ENCODE measurements at places on chromosomes 5 and 9. TPM values are rescaled to one million over a fixed set of nuclear protein-coding genes. Genes with fewer than 3 reads are reported as not detected.

DNA sequence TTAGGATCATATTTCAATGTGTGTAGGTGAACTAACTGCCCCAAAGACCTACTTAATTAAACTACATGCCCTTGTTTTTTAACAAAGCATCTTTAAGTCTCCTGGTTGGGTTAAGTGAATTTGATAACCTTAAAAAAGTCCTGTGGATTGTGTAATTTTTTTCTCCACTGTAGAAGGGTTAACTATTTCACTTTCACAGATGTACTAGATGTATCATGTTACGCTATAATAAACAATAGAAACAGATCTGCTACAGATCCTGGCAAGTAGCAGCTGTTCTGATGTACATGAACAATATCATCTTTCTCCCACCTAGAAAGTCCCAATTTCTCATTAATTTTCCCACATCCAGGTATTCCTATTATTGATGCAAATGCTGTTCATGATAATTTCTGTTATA is 18.9 kb downstream of the KIF24 start:
- 0 out of 3 replicates have a peak, but pooled peaks cover 4% of the 10 kb centered on the region for H3K36me3 ChIP-seq
- DNase-seq = no peak
- no peak overlapping the region for H3K4me3 ChIP-seq
- H3K4me1 ChIP-seq = no peaks in the 10 kb centered on the region
- no peak overlapping the region for H3K27ac ChIP-seq

GRCh38 chr9:4548811-4549725 is 58.8 kb downstream of the SLC1A1 start:
- no peaks in the 10 kb centered on the region for H3K27me3 ChIP-seq
- H3K27ac ChIP-seq = no peak overlapping the region
- H3K4me3 ChIP-seq = no peak overlapping the region
- peak; percentile 8 for DNase-seq
- no peaks in the 10 kb centered on the region for H3K36me3 ChIP-seq
- H3K4me1 ChIP-seq = no peaks in the 10 kb centered on the region

STING1 gene
- total RNA-seq = 64.2 TPM

GRCh38 chr5:128539038-128539429 is 989 bp upstream of the FBN2 start:
- no peak overlapping the region for H3K4me3 ChIP-seq
- DNase-seq = no peak
- no peaks in the 10 kb centered on the region for H3K4me1 ChIP-seq
- H3K27me3 ChIP-seq = no peaks in the 10 kb centered on the region

SCGB3A2 gene
- total RNA-seq = 0.35 TPM

DNA sequence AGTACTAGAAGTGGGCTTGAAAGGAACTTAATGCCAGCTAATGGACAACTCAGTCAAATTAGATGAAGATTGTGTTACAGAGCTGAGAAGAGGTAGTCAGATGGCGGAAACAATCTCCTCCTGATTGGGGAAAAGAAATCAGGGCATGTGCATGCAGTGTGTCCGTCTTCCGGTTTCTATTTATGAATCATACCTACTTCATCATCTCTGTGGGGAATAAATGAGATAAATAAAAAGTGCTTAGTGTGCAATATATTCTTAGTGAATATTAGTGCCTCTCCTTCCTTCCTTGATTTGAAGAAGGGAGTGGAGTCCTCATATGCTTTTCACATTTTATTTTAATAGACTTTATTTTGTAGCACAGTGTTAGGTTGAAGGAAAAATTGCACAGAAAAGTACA is 108.7 kb upstream of the NFIL3 start:
- H3K4me1 ChIP-seq = no peaks in the 10 kb centered on the region
- no peak overlapping the region for H3K27ac ChIP-seq
- DNase-seq = no peak
- no peaks in the 10 kb centered on the region for H3K36me3 ChIP-seq
- peaks cover 13% of the 10 kb centered on the region for H3K27me3 ChIP-seq
- no peak overlapping the region for H3K4me3 ChIP-seq

EQTN gene
- not detected for total RNA-seq

GRCh38 chr9:96612105-96612965 is 7.3 kb downstream of the CDC14B start:
- no peak overlapping the region for H3K4me3 ChIP-seq
- H3K27ac ChIP-seq = no peak overlapping the region
- no peaks in the 10 kb centered on the region for H3K4me1 ChIP-seq
- no peak for DNase-seq
- no peaks in the 10 kb centered on the region for H3K36me3 ChIP-seq
- peaks cover 14% of the 10 kb centered on the region for H3K27me3 ChIP-seq

- H3K36me3 ChIP-seq = no peaks in the 10 kb centered on the region
- no peak for DNase-seq
- no peak overlapping the region for H3K4me3 ChIP-seq
Measured at GRCh38 chr5:181198905-181199519, 6.0 kb downstream of the TRIM7 start.

GRCh38 chr5:543755-544674 is 19.8 kb upstream of the SLC9A3 start:
- H3K36me3 ChIP-seq = no peaks in the 10 kb centered on the region
- H3K4me1 ChIP-seq = peaks cover 57% of the 10 kb centered on the region
- DNase-seq = no peak
- peaks cover 25% of the 10 kb centered on the region for H3K27me3 ChIP-seq

DNA sequence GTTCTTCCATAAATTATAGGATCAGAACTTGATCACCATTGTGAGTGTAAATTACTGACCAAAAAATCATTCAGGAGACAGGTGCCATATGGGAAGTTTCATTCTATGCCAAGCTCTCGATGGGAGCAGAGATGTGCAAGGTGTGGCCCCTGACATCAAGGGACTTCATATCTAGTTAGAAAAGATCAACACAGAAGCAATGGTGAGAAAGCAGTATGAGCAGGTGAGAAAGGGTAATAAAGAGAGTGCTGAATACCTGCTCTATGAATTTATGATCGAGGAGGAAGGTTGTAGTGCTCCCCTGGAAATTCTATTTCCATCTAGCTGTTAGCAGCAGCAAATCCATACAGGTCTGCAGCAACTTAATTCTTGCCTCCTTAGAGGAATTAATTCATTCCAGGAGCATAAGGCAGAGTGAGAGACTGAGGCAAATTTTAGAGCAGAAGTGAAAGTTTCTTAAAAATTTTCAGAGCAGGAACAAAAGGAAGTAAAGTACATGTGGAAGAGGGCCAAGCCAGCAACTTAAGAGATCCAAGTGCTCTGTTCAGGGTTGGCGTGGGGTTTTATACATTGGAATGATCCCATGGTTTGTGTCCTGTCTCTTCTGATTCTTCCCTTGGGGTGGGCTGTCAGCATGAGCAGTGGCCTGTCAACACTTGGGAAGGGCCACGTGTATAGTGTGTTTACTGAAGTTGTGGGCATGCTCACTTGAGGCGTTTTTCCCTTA is 181.8 kb downstream of the SAXO1 start:
- no peaks in the 10 kb centered on the region for H3K36me3 ChIP-seq
- DNase-seq = no peak
- H3K27ac ChIP-seq = no peak overlapping the region
- no peaks in the 10 kb centered on the region for H3K27me3 ChIP-seq
- H3K4me3 ChIP-seq = no peak overlapping the region

DNA sequence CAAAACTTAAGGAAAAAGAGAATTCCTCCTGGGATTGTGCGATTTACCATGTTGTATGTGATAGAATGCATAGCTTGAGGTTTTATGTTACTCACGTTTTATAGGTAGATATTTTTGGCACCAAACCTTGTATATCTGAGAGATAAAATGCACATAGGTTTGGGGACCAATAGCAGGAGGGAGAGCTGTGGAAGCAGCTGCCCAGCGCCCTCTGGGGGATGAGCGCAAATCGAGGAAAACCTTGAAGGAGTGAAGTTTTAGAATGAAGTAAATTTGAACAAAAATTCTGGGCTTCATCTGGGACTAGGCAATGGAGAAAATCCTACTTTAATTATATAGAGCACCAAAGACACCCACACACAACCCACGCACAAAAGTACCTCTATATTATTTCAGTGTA is 197.0 kb downstream of the ADCY2 start:
- peak; percentile 33 for DNase-seq
- no peaks in the 10 kb centered on the region for H3K27me3 ChIP-seq
- H3K4me3 ChIP-seq = no peak overlapping the region
- no peak overlapping the region for H3K27ac ChIP-seq
- no peaks in the 10 kb centered on the region for H3K4me1 ChIP-seq

- H3K27me3 ChIP-seq = no peaks in the 10 kb centered on the region
- peaks cover 19% of the 10 kb centered on the region for H3K4me1 ChIP-seq
- DNase-seq = no peak
- no peak overlapping the region for H3K4me3 ChIP-seq
Measured at GRCh38 chr5:37580106-37580505, 201.0 kb downstream of the WDR70 start.

ERGIC1 gene
- total RNA-seq = 51.3 TPM

GRCh38 chr5:151448038-151448985 is 909 bp downstream of the SLC36A1 start:
- H3K27me3 ChIP-seq = no peaks in the 10 kb centered on the region
- H3K4me1 ChIP-seq = peaks cover 18% of the 10 kb centered on the region
- DNase-seq = peak; percentile 64

DNA sequence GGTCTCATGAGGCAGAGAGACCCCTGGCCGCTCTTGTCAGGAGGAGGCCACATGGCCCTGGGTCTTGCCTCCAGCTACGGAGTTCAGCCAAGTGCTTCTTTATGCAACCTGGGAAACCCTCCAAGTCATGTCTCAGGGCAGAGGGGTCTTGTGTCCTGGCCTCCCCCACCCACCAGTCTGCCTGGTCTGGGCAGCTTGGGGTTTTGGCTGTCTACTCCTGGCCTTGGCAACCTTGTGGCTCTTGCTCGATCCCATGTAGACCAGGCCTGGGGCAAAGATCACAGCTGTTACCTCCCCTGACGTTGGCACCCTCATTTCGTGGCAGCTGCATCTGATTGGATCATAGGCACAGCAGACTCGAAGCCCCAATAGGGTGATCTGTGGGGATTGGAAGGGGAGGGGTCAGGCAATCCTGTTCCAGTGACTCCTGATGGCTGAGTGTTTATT is 28.4 kb downstream of the JADE2 start:
- H3K36me3 ChIP-seq = peaks cover 38% of the 10 kb centered on the region
- H3K4me1 ChIP-seq = peaks cover 11% of the 10 kb centered on the region
- DNase-seq = no peak
- H3K27me3 ChIP-seq = no peaks in the 10 kb centered on the region
- no peak overlapping the region for H3K27ac ChIP-seq

SHOC1 gene
- not detected for total RNA-seq

- H3K27me3 ChIP-seq = no peaks in the 10 kb centered on the region
Measured at GRCh38 chr5:7742241-7742656, 108.7 kb downstream of the CFAP90 start.

DNA sequence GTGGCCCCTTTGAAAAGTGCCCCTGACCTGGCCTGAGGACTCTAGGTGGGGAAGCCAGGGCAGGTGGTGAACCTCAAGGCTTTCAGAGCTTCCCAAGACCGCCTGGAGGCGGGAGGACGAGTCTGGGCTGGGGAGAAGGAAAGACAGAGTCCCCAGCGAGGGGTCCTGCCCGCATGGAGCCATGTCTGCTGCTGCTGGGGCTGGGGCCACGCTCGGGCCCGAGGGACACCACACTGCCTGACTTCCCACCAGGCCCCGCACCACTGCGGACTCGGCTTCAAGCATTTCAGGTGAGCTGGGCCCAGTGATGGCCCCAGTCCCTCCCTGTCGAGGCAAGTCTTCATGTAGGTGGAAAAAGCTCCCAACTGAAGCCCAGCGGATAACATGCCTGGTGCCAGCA is 62.1 kb upstream of the SARDH start:
- no peak overlapping the region for H3K27ac ChIP-seq
- H3K27me3 ChIP-seq = peaks cover 84% of the 10 kb centered on the region
- H3K36me3 ChIP-seq = no peaks in the 10 kb centered on the region
- H3K4me1 ChIP-seq = peaks cover 12% of the 10 kb centered on the region
- no peak overlapping the region for H3K4me3 ChIP-seq
- DNase-seq = no peak

DNA sequence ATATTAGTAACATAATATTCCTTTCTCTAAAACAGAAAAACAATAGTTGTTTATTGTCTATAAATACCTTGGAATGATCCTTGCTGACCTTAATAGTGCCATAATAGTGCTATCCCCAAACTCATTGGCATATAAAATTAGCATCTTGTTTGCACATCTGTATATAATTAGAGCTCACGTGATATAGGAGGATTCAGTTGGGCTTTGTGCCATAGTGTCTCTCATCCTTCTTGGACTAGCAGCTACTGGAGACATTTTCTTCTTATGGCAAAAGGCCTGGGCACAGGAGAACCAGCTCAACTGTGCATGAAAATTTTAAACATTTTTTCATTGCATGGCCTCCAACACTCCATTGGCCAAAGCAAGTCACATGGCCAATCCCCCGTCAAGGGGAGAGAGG is 342.5 kb downstream of the SPATA31D1 start:
- H3K27me3 ChIP-seq = no peaks in the 10 kb centered on the region
- no peak overlapping the region for H3K4me3 ChIP-seq
- H3K36me3 ChIP-seq = no peaks in the 10 kb centered on the region
- DNase-seq = no peak

DNA sequence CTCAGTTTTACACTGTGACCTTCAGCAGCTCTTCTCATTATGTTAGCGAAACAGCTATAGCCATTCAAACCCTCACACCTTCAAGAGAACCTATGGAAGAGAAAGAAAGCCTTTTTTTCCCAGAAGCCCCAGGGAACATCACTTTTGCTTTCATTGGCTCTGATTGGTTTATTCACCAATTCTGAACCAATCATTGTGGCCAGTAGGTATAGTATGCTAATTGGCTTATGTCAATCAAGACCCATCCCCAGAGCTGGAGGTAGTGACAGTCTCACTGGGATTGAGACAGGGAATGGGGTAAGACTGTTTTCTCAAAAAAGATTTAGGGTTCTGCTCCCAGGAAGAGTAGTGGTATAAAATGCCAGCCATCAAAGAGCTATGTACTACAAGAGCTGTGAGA is 74.1 kb upstream of the FSD1L start:
- no peaks in the 10 kb centered on the region for H3K4me1 ChIP-seq
- H3K36me3 ChIP-seq = no peaks in the 10 kb centered on the region
- H3K27ac ChIP-seq = no peak overlapping the region
- H3K4me3 ChIP-seq = no peak overlapping the region
